Epithelial cell of prostate (primary cell): ENCODE measurements at places on chromosomes 12 and 14.
A peak's percentile ranks its signal among the peaks of the same experiment; 100 is the strongest.

DNA sequence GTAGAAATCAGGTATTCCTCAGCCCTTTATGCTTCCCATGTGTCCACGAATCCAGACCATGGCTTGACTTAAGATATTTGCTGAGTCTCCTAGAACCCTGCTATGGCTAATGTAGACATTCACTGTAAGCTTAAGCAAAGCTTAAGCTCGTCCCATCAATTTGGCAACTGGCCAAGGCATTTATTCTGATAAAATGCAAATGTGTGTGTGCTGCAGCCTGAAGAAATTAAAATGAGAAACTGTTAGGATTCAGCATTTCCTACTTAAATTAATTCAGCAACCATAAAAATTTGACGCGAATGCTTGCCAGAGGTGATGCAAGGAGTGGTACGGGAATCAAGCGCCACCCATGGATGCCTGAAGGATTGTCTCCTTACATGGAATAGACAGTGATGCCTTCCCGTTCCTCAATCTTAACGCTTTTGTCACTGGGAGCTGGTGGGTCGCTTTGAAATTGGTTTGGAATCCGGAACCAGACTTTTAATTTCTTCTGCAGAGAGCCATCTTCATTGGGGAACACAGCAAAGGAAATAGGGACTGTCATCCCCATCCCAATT, 13.2 kb downstream of the HEBP1 start:
- no peak for DNase-seq

DNA sequence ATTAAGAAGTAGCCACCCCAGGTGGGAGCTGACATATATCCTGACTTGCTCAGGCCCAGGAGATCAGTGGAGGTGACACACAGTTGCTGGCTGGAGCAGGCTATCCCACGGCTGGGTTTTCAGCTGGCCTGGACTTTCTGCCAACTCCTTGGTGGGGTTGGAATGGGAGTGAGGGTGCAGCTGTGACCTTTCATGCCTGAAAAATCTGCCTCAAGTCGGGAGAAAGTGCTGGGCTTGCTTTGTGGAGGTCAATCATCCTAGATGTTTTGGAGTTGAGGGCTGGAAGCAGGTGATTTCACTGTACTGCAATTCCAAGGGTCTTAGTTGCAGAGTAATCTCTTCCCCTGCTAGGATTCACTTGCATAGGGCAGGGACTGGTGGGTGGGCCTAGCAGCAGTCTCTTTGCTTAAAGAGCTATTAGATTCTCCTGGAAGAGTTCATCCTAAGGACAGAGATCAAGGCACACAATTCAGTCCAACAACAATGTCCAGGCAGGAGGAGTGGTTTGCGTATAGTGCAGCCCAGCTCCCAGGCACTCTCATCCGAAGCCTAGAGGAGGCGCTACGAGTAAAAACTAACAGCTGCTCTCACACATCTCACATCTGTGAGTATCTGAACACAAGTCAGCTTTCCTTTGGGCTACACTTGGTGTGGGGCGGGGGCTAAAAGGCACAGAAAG, 98.1 kb downstream of the GAS2L3 start:
- no peak for DNase-seq

DNA sequence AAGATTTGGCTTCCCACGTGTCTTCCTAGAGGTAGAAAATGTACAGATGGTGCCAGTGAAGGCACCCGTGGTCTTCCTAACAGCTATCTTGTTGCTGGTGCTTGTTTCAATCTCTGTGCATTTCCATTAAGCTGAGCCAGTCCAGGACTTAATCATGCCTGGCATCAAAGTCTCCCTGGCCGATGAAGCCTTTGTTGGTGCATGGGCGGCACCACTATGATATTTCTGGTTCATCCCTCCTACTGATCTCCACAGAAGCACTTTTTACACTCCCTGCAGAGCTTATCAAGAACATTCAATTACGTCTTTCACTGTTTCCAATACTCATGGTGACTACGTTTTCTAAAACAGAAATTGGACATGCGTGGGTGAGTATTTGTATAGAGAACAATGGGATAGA, 128.4 kb downstream of the TTC8 start:
- DNase-seq: no peak

- DNase-seq: no peak
Observed at GRCh38 chr12:47039079-47039478, 40.3 kb upstream of the PCED1B start.

- no peak for DNase-seq
Observed at GRCh38 chr12:12681061-12681765, 14.8 kb downstream of the GPR19 start.

- no peak for DNase-seq
Observed at GRCh38 chr14:94441531-94442205, 10.9 kb downstream of the SERPINA11 start.

DNA sequence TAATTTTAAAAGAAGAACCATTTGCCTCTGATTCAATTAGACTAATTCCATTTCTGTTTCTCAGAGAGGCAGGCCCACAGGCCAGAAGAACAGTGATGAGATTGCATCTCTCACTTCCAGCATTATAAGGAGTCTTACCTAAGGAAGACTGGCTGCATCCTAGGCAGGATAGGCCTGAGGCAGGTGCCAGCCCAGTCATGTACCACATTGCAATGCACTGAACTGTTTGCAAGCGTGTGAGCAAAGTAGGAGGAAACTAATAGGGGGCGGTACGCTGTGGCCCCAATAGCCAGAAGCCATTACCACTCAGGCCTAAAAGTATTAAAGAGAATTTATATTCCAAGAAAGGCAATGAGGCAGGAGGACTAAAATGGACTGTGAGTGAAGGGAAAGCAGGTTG, 12.1 kb upstream of the CNIH1 start:
- peak; percentile 34 for DNase-seq

DNA sequence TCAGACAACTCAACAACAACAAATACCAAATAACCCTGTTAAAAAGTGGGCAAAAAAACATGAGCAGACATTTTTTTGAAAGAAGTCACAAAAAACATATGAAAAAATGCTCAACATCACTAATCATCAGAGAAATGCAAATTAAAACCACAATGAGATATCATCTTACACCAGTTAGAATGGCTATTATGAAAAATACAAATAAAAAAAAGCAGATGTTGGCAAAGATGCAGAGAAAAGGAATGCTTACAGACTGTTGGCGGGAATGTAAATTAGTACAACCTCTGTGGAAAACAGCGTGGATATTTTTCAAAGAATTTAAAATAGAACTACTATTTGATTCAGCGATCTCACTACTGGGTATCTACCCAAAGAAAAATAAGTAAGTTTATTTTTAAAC, 114.0 kb downstream of the SLC38A4 start:
- DNase-seq: no peak

GRCh38 chr14:71885301-71885700, 46.9 kb upstream of the RGS6 start:
- DNase-seq: no peak
